ENCODE measurements at places on chromosomes 1 and 21. TPM values are rescaled to one million over a fixed set of nuclear protein-coding genes. Genes with fewer than 3 reads are reported as not detected.

DNA sequence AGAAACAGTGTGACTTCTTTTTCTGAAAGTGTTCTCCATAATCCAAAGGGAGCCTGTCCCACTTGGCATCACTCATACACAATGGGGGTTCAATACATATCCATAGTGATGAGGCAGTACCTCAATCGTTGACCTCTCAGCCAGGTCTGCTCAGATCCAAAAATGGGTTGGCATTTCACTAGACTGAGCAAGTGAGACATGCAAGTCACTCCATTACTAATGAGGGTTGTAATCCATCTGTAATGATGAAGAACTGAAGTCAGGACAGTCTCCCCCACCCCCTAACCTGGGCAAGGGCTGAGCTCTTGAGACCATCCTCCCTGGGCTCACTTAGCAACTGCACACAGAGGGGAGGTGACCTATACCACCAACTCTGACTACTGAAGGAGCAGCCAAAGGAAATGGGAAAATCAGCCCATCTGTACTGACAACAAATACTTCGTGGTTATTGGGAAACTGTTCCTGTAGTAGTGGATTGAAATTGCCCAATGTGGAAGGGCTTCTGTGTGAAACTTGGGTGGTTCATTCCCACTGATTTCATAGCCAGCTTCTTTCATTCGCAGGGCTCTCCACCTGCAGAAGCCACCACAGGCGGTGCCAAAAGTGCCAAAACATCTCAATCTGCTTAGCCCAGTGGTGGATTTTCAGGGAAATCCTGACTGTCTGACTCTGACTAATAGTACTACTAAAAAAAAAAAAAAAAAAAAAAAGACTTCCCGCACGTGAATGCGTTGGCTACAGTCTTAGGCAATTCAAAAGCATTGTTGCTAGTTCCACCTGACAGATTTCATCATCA, 5.0 kb downstream of the NGF start:
- H3K27me3 ChIP-seq, result no peaks in the 10 kb centered on the region
- H3K36me3 ChIP-seq, result no peaks in the 10 kb centered on the region
- H3K27ac ChIP-seq, result peak overlapping the region; percentile 67
- no peak overlapping the region for H3K4me3 ChIP-seq

The C1orf116 gene
- 0.35 TPM for total RNA-seq

DNA sequence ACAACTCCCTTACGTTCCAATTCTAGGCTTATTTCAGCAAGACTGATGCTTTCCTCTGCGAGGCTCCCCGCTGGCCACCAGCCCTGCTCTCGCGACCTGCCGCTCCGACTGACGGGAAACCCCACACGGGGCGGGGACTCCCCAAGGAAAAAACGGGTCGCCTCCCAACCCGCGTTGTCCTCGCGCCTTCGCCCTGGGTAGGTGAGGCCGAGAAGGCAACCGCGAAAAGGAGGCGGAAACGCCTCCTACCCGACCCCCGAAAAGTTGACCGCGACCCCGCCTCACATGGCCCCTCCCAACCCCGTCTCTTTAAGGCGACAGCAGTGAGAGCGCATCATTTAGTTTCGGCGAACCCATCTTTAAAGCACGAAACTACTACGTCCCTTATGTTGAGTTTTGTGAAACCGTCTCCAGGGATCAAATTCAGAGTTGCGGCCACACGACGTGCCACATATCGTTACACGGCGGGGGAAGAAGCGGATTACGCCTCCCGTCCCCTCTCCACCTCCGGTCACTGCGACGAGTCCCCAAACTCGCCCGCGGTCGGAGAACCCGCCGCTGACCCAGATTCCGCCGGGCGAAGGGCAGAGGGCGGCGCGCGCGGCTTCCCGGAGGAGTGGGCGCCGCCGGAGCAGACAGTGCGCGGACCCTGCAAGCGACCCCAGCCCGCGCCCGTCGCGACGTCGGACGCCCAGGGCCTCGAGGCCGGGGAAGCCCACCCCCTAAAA, 1.2 kb downstream of the ANP32E start:
- peak; percentile 86 for DNase-seq
- peaks cover 16% of the 10 kb centered on the region for H3K4me1 ChIP-seq
- peak overlapping the region; percentile 96 for H3K27ac ChIP-seq
- H3K36me3 ChIP-seq, result peaks cover 3% of the 10 kb centered on the region

DNA sequence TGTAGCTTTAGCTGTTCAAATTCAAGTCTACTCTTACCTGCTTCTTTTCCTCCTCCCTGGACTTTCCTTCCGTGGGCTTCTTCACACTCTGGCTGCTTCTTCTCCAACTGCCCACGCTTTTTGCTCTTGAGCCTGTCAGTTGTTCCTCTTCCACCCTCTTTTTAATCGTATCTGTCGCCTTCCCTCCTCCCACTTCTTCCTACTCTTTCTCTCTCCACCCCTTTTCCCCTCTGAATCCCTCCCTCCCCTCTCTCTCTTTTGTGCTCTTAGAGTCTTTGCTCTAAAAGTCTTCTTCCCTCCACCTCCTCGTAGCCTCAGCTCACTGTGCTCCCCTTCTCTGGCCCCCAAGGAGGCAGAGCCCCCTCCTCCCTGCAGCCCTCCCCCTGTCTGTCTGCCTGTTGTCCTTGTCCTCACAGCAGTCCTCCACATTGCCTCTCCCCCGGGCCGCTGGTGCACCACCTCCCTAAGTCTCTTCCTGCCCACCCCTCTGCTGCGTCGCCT, 12.9 kb upstream of the GJA5 start:
- no peaks in the 10 kb centered on the region for H3K27me3 ChIP-seq
- no peaks in the 10 kb centered on the region for H3K4me1 ChIP-seq
- no peak for DNase-seq
- H3K36me3 ChIP-seq, result no peaks in the 10 kb centered on the region
- H3K4me3 ChIP-seq, result peak overlapping the region; percentile 37

- H3K27me3 ChIP-seq, result no peaks in the 10 kb centered on the region
- no peak for DNase-seq
- H3K36me3 ChIP-seq, result no peaks in the 10 kb centered on the region
- H3K4me1 ChIP-seq, result no peaks in the 10 kb centered on the region
- no peak overlapping the region for H3K4me3 ChIP-seq
- H3K27ac ChIP-seq, result no peak overlapping the region
These were observed 73.1 kb upstream of the USP24 start for GRCh38 chr1:55288245-55288644.

- H3K4me1 ChIP-seq, result no peaks in the 10 kb centered on the region
- no peak within 1 kb of the TSS for H3K27ac ChIP-seq
- H3K4me3 ChIP-seq, result no peak within 1 kb of the TSS
- no peaks in the 10 kb centered on the region for H3K27me3 ChIP-seq
- H3K36me3 ChIP-seq, result no peaks in the 10 kb centered on the region
These were observed at the start of gene S100A12 for GRCh38 chr1:153375511-153375910. S100A12 (minus strand) TSS chr1:153375621; CDS start chr1:153374592, 1,029 bp downstream.

The GJA8 gene
- total RNA-seq, result not detected

DNA sequence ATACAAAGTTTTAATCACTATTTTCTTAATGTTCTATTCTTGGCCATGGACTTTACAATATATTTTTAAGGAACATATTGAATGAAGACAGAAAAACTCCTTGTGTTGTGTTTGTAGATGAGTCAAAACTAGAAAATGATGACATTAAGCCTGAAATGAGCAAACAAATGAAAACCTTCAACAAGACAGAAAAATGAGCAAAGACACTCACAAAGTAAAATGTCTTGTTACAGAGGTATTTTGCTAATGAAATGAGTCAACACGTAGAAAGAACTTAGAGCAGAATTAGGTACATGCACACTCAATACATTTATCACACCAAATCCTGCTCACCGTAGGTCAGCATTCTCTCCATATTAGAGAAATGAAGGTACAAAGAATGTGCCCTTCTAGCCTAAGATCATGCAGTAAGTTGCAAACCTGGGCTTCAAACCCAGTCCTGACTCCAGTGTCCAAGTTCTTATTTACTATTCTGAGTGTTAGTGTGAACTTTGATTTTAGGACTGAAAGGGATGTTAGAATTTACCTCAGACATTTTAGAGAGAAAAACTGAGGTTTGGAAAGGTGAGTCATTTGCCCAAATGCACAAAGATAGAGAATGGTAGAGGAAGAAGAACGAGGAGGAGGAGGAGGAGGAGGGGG, 133.9 kb upstream of the SGIP1 start:
- H3K36me3 ChIP-seq, result no peaks in the 10 kb centered on the region
- H3K4me3 ChIP-seq, result no peak overlapping the region
- DNase-seq, result no peak
- H3K27ac ChIP-seq, result no peak overlapping the region

DNA sequence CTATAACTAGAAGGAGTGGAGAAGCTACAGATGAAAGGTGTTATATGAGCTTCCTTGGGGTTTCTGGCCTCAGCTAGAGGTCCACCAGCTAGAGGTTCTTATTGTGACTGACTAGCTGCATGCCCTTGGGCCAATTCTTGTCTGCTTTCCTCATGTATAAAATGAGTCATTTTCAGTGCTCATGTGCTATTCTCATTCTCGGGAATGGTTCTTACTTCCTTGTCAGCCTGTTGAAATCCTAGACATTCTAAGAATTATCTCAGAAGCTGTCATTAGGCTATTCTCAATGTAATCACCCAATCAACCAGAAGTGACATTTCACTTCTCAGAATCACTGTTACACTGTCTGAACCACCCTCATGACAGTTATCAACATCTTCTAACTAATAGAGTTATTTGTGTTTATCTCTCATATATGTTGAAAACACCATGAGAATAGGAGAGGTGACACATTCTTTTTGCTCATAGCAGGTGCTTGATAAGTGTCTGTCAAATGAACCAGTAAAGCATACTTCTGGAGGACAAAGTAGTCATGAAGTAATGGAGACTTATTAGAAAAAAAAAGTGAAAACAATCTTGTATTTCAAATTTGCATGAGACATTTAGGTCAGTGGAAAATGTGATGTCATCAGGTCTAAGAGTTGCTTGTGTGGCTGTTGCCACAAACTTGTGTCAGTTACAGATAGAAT, 122.8 kb upstream of the IVNS1ABP start:
- no peak overlapping the region for H3K4me3 ChIP-seq
- H3K27ac ChIP-seq, result no peak overlapping the region
- no peaks in the 10 kb centered on the region for H3K27me3 ChIP-seq
- H3K36me3 ChIP-seq, result no peaks in the 10 kb centered on the region
- H3K4me1 ChIP-seq, result peaks cover 3% of the 10 kb centered on the region

The AMY1B gene
- not detected for total RNA-seq

DNA sequence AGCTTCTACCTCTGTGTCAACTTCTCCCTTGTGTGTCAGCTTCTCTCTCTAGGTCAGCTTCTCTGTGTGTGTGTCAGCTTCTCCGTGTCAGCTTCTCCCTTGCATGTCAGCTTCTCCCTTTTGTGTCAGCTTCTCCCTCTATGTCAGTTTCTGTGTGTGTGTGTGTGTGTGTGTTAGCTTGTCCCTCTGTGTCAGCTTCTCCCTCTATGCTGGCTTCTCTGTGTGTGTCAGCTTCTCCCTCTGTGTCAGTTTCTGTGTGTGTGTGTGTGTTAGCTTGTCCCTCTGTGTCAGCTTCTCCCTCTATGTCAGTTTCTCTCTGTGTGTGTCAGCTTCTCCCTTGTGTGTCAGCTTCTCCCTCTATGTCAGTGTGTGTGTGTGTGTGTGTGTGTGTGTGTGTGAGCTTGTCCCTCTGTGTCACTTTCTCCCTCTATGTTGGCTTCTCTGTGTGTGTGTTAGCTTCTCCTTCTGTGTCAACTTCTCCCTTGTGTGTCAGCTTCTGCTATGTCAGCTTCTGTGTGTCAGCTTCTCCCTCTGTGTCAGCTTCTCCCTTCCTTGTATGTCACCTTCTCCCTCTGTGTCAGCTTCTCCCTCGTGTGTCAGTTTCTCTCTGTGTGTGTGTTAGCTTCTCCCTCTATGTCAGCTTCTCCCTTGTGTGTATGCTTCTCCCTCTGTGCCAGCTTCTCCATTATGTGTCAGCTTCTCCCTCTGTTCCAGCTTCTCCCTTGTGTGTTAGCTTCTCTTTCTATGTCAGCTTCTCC, 6.3 kb upstream of the UBXN10 start:
- no peaks in the 10 kb centered on the region for H3K4me1 ChIP-seq
- H3K36me3 ChIP-seq, result no peaks in the 10 kb centered on the region
- no peak overlapping the region for H3K27ac ChIP-seq
- no peak for DNase-seq
- no peaks in the 10 kb centered on the region for H3K27me3 ChIP-seq

DNA sequence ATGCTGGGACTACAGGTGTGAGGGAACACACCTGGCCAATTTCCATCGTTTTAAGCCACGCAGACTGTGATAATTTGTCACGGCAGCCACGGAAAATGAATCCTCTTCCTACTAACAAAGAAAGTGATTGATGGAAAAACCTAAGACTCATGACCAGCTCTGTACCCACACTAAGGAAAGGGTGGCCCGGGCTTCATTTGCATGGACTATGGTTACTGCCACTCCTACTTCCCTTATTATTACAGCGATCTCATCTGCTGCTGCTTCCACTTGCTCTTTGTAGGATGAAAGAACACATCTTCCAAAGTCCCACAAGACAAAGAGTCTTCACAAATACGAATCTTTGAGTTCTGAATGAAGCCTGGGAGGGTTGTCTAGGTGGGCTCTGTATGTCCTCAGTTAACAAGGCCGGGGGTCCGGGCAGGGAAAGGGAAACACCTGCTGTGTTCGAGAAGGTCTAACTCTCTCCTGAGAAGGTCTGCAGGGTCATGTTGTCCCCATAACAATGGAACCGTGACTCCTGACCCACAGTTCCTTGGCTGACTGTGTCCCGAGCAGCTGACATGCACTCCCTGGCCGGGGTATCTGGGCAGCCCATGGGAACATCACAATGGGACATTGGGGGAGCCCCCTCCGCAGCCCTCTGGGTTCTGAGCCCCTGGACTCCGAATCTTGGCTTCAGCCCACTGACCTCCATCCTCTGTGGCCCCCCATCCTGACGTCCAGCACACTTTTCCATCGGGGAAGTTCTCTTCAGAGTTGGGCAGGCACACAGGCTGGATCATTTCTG, 13.3 kb upstream of the TFF1 start:
- DNase-seq, result no peak
- H3K4me1 ChIP-seq, result no peaks in the 10 kb centered on the region
- no peaks in the 10 kb centered on the region for H3K36me3 ChIP-seq
- H3K4me3 ChIP-seq, result no peak overlapping the region

- DNase-seq, result no peak
- no peaks in the 10 kb centered on the region for H3K4me1 ChIP-seq
- H3K4me3 ChIP-seq, result peak overlapping the region; percentile 14
- no peaks in the 10 kb centered on the region for H3K36me3 ChIP-seq
- peaks cover 35% of the 10 kb centered on the region for H3K27me3 ChIP-seq
These were observed 752 bp upstream of the ACTA1 start for GRCh38 chr1:229434641-229435051.

DNA sequence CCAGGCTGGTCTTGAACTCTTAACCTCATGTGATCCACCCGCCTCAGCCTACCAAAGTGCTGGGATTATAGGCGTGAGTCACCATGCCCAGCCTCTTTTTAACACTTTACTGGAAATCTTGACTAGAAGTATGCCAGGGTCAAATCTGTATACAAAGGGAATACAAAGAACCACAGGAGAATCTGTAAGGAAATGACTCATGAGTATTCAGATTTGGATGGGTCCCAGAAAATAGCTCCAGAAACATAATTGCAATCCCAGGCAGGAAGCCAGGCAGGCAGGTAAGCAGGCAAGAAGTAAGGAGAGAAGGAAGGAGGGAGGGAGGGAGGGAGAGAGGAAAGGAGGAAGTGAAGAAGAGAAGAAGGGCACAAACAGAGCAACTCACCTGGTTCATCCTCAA, 22.8 kb upstream of the TIAM1 start:
- H3K27me3 ChIP-seq, result no peaks in the 10 kb centered on the region
- no peak overlapping the region for H3K27ac ChIP-seq
- H3K4me1 ChIP-seq, result no peaks in the 10 kb centered on the region
- H3K36me3 ChIP-seq, result no peaks in the 10 kb centered on the region
- DNase-seq, result no peak

The PADI2 gene
- 0.52 TPM for total RNA-seq

The PAPPA2 gene
- 0.19 TPM for total RNA-seq

Measured in right atrium auricular region (tissue), 2 donors.